ENCODE measurements at places on chromosomes 6 and 20. TPM values are rescaled to one million over a fixed set of nuclear protein-coding genes. Genes with fewer than 3 reads are reported as not detected.
A peak's percentile ranks its signal among the peaks of the same experiment; 100 is the strongest.

DNA sequence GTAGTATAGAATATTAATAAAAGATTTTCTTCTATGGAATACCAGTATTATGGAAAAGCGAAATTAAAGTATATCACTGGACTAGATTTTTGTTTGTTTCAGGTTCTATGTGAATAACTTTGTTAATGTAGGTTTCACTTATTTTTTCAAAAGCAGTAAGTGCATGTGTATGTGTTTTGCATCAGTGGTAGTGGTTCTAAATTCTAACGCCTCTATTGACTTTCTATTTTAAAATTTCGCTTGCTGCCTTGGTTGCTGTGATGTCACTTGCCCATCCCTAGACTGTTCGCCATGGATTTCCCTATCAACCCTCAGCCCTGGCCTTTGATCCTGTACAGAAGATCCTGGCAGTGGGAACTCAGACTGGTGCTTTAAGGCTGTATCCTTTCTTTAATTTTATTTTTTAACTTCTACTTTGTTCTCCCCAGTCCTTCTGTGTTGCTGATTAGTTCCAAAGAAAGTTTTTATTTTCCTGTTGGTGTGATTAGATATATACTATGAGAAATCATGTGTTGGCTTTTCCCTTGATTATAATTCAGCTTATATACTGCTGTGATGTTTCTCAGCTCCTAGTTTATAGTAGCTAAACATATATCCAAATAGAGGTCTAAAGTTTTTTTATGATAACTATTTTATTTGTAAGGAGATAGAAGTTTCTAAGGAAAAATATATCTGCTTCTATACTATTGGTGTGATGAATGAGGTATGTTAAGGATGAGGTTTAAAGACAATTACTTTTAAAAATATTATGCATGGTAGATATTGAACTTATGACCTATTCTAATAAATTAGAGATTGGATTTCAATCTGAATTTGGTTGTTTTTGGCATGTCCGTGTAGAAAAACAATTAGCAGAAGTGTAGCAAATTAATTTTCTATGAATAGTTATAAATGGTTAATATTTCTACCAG, 1.7 kb downstream of the STXBP5 start:
- no peak for DNase-seq
- H3K36me3 ChIP-seq, result peaks cover 5% of the 10 kb centered on the region
- no peaks in the 10 kb centered on the region for H3K27me3 ChIP-seq
- H3K4me1 ChIP-seq, result peaks cover 21% of the 10 kb centered on the region
- peak overlapping the region; percentile 91 for H3K4me3 ChIP-seq

The CALHM4 gene
- total RNA-seq, result not detected

The SIRPA gene
- total RNA-seq, result 11.4 TPM

GRCh38 chr20:45346291-45346718, 1.9 kb downstream of the SDC4 start:
- peaks cover 54% of the 10 kb centered on the region for H3K4me1 ChIP-seq
- DNase-seq, result no peak
- H3K4me3 ChIP-seq, result peak overlapping the region; percentile 96
- H3K36me3 ChIP-seq, result peaks cover 4% of the 10 kb centered on the region

DNA sequence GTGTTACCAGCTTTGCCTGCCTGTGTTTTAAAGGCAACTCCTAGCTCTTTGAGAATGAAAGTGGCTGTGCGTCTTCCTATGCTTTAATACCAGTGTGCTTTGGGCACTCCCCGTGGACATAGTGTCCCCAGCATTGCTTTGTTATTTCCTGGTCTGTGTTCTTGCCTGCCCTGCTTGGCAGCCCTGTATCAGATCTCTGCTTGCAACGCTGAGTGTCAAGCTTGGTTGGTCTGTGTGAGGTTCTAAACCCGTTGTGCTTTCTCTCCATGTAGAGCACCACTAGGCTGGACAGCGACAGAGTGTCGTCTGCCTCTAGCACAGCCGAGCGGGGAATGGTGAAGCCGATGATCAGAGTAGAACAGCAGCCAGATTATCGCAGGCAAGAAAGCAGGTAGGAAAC, 80.2 kb downstream of the AFDN start:
- H3K27me3 ChIP-seq, result no peaks in the 10 kb centered on the region
- H3K4me1 ChIP-seq, result peaks cover 4% of the 10 kb centered on the region
- DNase-seq, result no peak
- H3K4me3 ChIP-seq, result no peak overlapping the region

DNA sequence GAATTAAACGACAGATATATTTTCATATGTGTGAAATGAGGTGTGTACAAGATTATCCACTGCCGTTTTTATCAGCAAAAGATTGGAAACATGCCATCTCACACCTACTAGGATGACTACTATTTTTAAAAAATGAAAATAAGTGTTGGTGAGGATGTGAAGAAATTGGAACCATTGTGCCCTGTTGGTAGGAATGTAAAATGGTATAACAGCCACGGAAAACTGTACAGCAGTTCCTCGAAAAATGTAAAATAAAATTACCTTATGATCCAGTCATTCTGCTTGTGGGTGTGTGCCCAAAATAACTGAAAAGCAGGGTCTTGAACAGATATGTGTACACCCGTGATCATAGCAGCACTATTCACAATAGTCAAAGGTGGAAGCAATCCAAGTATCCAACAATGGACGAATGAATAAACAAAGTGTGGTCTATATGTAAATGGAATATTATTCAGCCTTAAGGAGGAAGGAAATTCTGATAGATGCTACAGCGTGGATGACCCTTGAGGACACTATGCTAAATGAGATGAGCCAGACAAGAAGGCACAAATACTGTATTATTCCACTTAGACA, 27.0 kb upstream of the CCN5 start:
- H3K4me1 ChIP-seq, result peaks cover 6% of the 10 kb centered on the region
- H3K36me3 ChIP-seq, result no peaks in the 10 kb centered on the region
- no peak for DNase-seq
- no peak overlapping the region for H3K4me3 ChIP-seq
- peaks cover 2% of the 10 kb centered on the region for H3K27me3 ChIP-seq

The WFDC5 gene
- total RNA-seq, result 0.74 TPM

GRCh38 chr6:105429676-105430075, 26.8 kb upstream of the PREP start:
- no peaks in the 10 kb centered on the region for H3K27me3 ChIP-seq
- DNase-seq, result no peak
- H3K4me3 ChIP-seq, result no peak overlapping the region
- H3K27ac ChIP-seq, result no peak overlapping the region
- H3K4me1 ChIP-seq, result peaks cover 10% of the 10 kb centered on the region

GRCh38 chr6:9511157-9511556, 903.7 kb downstream of the TFAP2A start:
- no peaks in the 10 kb centered on the region for H3K27me3 ChIP-seq
- H3K36me3 ChIP-seq, result no peaks in the 10 kb centered on the region
- H3K27ac ChIP-seq, result no peak overlapping the region
- H3K4me3 ChIP-seq, result no peak overlapping the region
- DNase-seq, result no peak

DNA sequence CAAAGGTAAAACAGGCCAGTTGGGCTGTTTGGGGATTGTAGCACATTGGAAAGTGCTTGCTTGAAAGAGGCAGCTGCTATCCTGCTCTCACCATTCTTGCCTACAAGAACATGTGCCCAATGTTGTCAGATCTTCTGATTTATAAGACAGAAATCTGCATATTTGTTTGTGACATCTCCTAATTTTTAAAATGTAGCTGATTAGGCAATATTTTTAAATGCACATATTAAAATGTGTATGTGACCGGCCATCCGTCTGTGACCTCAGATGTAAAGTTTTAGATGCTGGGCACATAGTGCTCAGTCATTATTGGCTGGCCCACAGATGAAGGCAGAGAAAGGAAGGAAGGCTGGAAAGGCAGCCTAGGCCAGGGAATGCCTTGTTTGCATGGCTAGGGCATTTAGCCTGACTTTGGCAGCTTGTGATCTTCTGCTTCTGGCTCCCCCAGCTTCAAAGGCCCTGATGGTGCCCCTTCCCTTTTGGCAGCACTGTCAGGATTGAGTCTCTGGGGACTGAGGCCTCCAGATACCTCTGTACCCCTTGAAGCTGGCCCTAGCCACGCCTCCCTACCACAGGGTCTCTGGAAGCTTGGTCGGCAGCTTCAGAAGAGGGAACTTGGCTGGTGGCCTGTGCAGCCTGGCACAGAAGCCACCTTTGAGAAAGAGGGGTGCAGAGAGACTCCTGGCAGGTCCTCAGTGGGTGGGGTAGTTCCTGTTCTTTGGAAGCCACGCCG, 6.4 kb downstream of the SNPH start:
- no peaks in the 10 kb centered on the region for H3K27me3 ChIP-seq
- H3K36me3 ChIP-seq, result no peaks in the 10 kb centered on the region
- H3K4me1 ChIP-seq, result no peaks in the 10 kb centered on the region
- H3K27ac ChIP-seq, result no peak overlapping the region
- H3K4me3 ChIP-seq, result no peak overlapping the region
- DNase-seq, result no peak

DNA sequence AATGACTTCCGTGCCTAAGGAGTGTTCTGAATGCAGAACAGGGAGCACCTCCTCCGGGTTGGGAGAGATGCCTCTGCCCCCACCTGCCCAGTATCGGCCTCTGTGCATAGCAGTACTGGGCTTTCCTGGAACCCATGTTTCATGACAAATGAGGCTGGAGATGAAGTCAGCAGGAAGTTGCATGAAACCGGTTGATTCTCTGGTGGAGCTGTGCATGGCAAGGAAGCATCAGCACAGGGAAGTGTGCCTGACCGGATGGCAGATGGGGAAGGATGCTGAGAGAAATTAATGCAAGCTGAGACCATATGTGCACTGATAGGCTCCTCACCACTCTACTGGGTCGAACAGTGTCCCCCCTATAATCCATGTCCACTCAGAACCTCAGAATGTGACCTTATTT, 155.5 kb downstream of the CDH26 start:
- peaks cover 4% of the 10 kb centered on the region for H3K4me1 ChIP-seq
- H3K27me3 ChIP-seq, result peaks cover 19% of the 10 kb centered on the region
- DNase-seq, result no peak
- H3K36me3 ChIP-seq, result no peaks in the 10 kb centered on the region

The GPR6 gene
- not detected for total RNA-seq

DNA sequence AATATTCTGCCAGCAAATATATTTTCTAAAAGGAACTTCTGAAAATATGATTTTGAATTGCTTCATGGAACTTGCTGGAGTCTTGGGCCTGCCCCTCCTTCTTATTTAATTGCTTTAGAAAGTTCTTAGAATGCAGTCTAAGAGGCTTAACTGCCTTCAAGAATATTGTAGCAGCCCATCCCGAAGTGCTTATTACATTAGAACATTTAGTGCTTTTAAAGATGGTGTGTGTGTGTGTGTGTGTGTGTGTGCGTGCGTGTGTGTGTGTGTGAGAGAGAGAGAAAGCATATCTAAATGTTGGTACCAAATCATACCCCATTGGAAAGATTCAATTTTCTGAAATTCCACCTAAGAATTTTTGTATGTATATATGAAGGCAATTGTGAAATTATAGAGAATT, 193.5 kb downstream of the SLC24A3 start:
- peak overlapping the region; percentile 48 for H3K4me3 ChIP-seq
- peak overlapping the region; percentile 65 for H3K27ac ChIP-seq
- no peaks in the 10 kb centered on the region for H3K36me3 ChIP-seq
- peaks cover 28% of the 10 kb centered on the region for H3K4me1 ChIP-seq
- no peak for DNase-seq

- no peak for DNase-seq
- H3K4me3 ChIP-seq, result no peak overlapping the region
- H3K4me1 ChIP-seq, result no peaks in the 10 kb centered on the region
- no peak overlapping the region for H3K27ac ChIP-seq
- no peaks in the 10 kb centered on the region for H3K27me3 ChIP-seq
Observed at GRCh38 chr6:72864799-72865198, 242.9 kb downstream of the KCNQ5 start.

The OR14J1 gene
- not detected for total RNA-seq

- no peak for DNase-seq
- no peaks in the 10 kb centered on the region for H3K27me3 ChIP-seq
- H3K4me3 ChIP-seq, result no peak overlapping the region
- peaks cover 3% of the 10 kb centered on the region for H3K36me3 ChIP-seq
- no peak overlapping the region for H3K27ac ChIP-seq
Observed at GRCh38 chr6:139699911-139700310, 325.5 kb upstream of the CITED2 start.

GRCh38 chr6:107578642-107579341, 88.9 kb downstream of the SOBP start:
- peaks cover 11% of the 10 kb centered on the region for H3K36me3 ChIP-seq
- no peak overlapping the region for H3K27ac ChIP-seq
- H3K27me3 ChIP-seq, result peaks cover 3% of the 10 kb centered on the region
- DNase-seq, result no peak
- peaks cover 15% of the 10 kb centered on the region for H3K4me1 ChIP-seq
- H3K4me3 ChIP-seq, result no peak overlapping the region

- DNase-seq, result no peak
- H3K4me3 ChIP-seq, result no peak overlapping the region
- H3K36me3 ChIP-seq, result no peaks in the 10 kb centered on the region
- H3K4me1 ChIP-seq, result peaks cover 24% of the 10 kb centered on the region
Observed at GRCh38 chr6:158229823-158230222, 61.7 kb downstream of the GTF2H5 start.

- no peaks in the 10 kb centered on the region for H3K36me3 ChIP-seq
- no peak overlapping the region for H3K27ac ChIP-seq
- H3K4me3 ChIP-seq, result no peak overlapping the region
- H3K4me1 ChIP-seq, result no peaks in the 10 kb centered on the region
- no peaks in the 10 kb centered on the region for H3K27me3 ChIP-seq
Observed at GRCh38 chr6:140601021-140601808, 1226.8 kb upstream of the CITED2 start.
